ENCODE measurements at places on chromosomes 13 and 19.
A peak's percentile ranks its signal among the peaks of the same experiment; 100 is the strongest.

DNA sequence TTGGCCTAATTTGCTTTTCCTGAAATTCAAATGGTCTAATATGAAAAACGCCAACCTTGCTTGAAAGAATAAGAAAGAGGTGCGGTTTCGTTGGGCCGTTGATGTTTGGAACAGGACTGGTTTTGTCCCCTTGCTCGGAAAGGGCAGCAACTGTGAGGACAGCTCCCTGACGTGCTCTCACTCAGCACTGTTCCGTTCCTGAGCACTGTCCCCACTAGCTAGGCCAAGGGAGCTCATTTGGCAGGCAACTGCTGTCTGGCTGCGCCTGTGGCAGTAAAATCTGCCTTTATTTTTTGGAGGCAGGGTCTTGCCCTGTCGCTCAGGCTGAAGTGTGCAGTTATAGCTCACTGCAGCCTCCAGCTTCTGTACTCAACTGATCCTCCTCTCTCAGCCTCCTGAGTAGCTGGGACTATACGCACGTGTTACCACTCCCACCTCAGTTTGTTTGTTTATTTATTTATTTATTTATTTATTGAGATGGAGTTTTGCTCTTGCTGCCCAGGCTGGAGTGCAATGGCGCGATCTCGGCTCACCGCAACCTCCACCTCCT is 4.5 kb downstream of the LDLR start:
- no peak for DNase-seq

- DNase-seq = no peak
These were observed 7.0 kb upstream of the RB1 start for GRCh38 chr13:48296528-48296927.

GRCh38 chr19:48190288-48190884 is 19.9 kb downstream of the ZSWIM9 start:
- no peak for DNase-seq

GRCh38 chr19:6516018-6516658 is 14.0 kb upstream of the TUBB4A start:
- peak; percentile 71 for DNase-seq

DNA sequence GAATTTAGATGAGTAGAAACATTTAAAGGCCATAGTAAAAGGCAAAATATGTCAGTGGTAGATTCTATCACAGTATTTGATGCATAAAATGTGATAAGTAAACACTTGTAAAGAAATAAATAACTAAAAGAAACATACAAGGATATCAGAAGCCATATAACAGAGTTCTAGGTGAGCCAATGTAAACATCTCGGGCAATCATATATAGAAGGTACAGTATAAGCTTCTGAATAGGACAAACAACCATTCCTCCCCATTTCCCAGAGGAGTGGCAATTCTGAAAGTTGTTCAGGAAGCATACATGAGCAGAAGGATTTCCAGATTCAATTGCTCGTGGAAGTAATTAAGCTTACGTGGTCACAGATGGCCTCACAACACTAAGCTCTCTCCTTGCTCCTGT is 267.3 kb downstream of the LHFPL6 start:
- no peak for DNase-seq

GRCh38 chr19:16370641-16371391 is 46.2 kb downstream of the KLF2 start:
- DNase-seq = no peak
